Astrocyte of the cerebellum (primary cell): ENCODE measurements at places on chromosomes 4 and X.
A peak's percentile ranks its signal among the peaks of the same experiment; 100 is the strongest.

GRCh38 chr4:109760682-109761081 lies 30.8 kb upstream of the PLA2G12A start:
- no peak for DNase-seq

DNA sequence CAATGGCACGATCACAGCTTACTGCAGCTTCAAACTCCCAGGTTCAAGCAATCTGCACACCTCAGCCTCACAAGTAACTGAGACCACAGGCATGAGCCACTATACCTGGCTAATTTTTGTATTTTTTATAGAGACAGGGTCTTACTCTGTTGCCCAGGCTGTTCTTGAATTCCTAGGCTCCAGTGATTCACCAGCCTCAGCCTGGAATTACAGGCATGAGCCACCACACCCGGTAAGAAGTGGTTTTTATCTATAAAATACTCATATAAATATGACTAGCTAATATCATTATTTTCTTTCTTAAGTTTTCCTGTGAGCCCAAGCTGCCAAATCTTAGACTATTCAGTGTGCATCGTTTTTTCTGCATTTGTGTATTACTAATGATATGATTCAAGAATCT lies 4.4 kb downstream of the SCFD2 start:
- no peak for DNase-seq

- peak; percentile 45 for DNase-seq
These were observed at the start of gene FAT1 for GRCh38 chr4:186723292-186724057. Gene FAT1 (minus strand): TSS chr4:186723856. CDS start chr4:186709827, 14,029 bp downstream.

GRCh38 chrX:130746709-130747342 lies 156.2 kb downstream of the ENOX2 start:
- no peak for DNase-seq
